ENCODE measurements at places on chromosomes 1 and 21. TPM values are rescaled to one million over a fixed set of nuclear protein-coding genes. Genes with fewer than 3 reads are reported as not detected.

Gene ALX3
- total RNA-seq: 0.41 TPM

Gene KCNN3
- total RNA-seq: 2.4 TPM

Gene BRDT
- not detected for total RNA-seq

Gene FBLIM1
- total RNA-seq: 14.3 TPM

Gene B3GALT5
- total RNA-seq: 0.41 TPM
